ENCODE measurements at places on chromosomes 13 and 19. TPM values are rescaled to one million over a fixed set of nuclear protein-coding genes. Genes with fewer than 3 reads are reported as not detected.

Gene HSPBP1
- total RNA-seq: 26.4 TPM

GRCh38 chr13:46160065-46160464 lies 21.9 kb downstream of the LCP1 start:
- H3K27me3 ChIP-seq: peaks cover 6% of the 10 kb centered on the region
- no peak for DNase-seq
- no peak overlapping the region for H3K27ac ChIP-seq
- H3K36me3 ChIP-seq: no peaks in the 10 kb centered on the region
- H3K4me1 ChIP-seq: no peaks in the 10 kb centered on the region

GRCh38 chr19:18291590-18292461 lies 10.4 kb upstream of the JUND start:
- peak; percentile 96 for DNase-seq
- peaks cover 21% of the 10 kb centered on the region for H3K4me1 ChIP-seq
- peak overlapping the region; percentile 83 for H3K4me3 ChIP-seq
- peak overlapping the region; percentile 94 for H3K27ac ChIP-seq
- no peaks in the 10 kb centered on the region for H3K27me3 ChIP-seq

Gene SIGLEC12
- total RNA-seq: under 0.01 TPM

- no peak overlapping the region for H3K4me3 ChIP-seq
- H3K36me3 ChIP-seq: no peaks in the 10 kb centered on the region
- no peak for DNase-seq
- H3K4me1 ChIP-seq: no peaks in the 10 kb centered on the region
- peaks cover 38% of the 10 kb centered on the region for H3K27me3 ChIP-seq
- no peak overlapping the region for H3K27ac ChIP-seq
These were observed 97.7 kb downstream of the ING1 start for GRCh38 chr13:110811008-110811720.

GRCh38 chr13:96248996-96249395 lies 159.1 kb downstream of the HS6ST3 start:
- H3K27ac ChIP-seq: no peak overlapping the region
- no peaks in the 10 kb centered on the region for H3K27me3 ChIP-seq
- no peaks in the 10 kb centered on the region for H3K36me3 ChIP-seq
- H3K4me1 ChIP-seq: no peaks in the 10 kb centered on the region

- DNase-seq: peak; percentile 55
- peaks cover 26% of the 10 kb centered on the region for H3K27me3 ChIP-seq
- no peaks in the 10 kb centered on the region for H3K36me3 ChIP-seq
- no peak overlapping the region for H3K4me3 ChIP-seq
- no peaks in the 10 kb centered on the region for H3K4me1 ChIP-seq
These were observed 2.9 kb downstream of the TUBB4A start for GRCh38 chr19:6499052-6499790.

Gene CRX
- not detected for total RNA-seq

GRCh38 chr13:69820180-69820579 lies 287.4 kb upstream of the ATXN8OS start:
- no peaks in the 10 kb centered on the region for H3K4me1 ChIP-seq
- H3K36me3 ChIP-seq: no peaks in the 10 kb centered on the region
- no peak overlapping the region for H3K4me3 ChIP-seq
- no peak for DNase-seq
- H3K27me3 ChIP-seq: no peaks in the 10 kb centered on the region

DNA sequence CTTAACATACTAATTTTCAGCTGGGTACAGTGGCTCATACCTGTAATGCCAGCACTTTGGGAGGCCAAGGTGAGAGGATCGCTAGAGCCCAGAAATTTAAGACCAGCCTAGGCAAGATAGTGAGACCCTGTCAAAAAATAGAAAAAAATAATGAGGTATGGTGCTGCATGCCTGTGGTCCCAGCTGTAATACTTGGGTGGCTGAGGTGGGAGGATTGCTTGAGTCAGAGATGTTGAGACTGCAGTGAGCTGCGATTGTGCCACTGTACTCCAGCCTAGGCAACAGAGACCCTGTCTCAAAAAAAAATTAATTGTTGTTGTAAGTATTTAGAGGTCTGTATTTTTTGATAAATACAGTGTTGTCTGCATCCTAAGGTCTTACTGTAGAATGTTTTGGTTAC lies 66.8 kb downstream of the FNDC3A start:
- peaks cover 5% of the 10 kb centered on the region for H3K4me1 ChIP-seq
- H3K36me3 ChIP-seq: no peaks in the 10 kb centered on the region
- DNase-seq: no peak
- H3K27ac ChIP-seq: no peak overlapping the region
- no peaks in the 10 kb centered on the region for H3K27me3 ChIP-seq

Measured in osteoblast (primary cell).